ENCODE measurements at places on chromosomes 7 and 10. TPM values are rescaled to one million over a fixed set of nuclear protein-coding genes. Genes with fewer than 3 reads are reported as not detected.

- no peak for DNase-seq
Measured at GRCh38 chr7:83148776-83149175, 13.9 kb downstream of the PCLO start.

- no peak for DNase-seq
Measured at GRCh38 chr10:130257897-130258296, 121.7 kb downstream of the GLRX3 start.

Gene GNAT3
- not detected for total RNA-seq

DNA sequence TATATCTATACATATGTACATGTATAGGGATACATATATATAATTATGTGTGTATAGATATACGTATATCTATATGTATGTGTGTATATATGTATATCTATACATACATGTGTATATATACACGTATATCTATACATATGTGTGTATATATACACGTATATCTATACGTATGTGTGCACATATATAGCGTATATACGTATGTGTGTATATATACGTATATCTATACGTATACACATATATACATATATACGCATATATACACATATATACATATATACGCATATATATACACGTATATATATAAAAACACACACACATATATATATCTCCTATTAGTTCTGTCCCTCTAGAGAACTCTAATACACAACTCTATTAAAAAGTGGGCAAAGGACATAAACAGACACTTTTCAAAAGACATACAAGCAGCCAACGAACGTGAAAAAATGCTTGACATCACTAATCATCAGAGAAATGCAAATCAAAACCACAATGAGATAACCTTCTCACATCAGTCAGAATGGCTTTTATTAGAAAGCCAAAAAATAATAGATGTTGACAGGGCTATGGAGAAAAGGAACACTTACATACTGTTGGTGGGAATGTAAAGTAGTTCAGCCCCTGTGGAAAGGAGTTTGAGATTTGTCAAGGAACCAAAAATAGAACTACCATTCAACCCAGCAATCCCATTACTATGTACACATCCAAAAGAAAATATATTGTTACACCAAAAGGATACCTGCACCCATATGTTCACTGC is 22.0 kb upstream of the TMEM120A start:
- no peak for DNase-seq

Gene AGR2
- not detected for total RNA-seq

Measured in CD4-positive, CD25-positive, alpha-beta regulatory T cell (primary cell).